Natural killer cell treated with Interleukin-12 subunit alpha and Interleukin-12 subunit beta and Interleukin-15 and Interleukin-18, amount 100 ng/mL, for 72 hours (primary cell): ENCODE measurements at places on chromosomes 13 and 19.

DNA sequence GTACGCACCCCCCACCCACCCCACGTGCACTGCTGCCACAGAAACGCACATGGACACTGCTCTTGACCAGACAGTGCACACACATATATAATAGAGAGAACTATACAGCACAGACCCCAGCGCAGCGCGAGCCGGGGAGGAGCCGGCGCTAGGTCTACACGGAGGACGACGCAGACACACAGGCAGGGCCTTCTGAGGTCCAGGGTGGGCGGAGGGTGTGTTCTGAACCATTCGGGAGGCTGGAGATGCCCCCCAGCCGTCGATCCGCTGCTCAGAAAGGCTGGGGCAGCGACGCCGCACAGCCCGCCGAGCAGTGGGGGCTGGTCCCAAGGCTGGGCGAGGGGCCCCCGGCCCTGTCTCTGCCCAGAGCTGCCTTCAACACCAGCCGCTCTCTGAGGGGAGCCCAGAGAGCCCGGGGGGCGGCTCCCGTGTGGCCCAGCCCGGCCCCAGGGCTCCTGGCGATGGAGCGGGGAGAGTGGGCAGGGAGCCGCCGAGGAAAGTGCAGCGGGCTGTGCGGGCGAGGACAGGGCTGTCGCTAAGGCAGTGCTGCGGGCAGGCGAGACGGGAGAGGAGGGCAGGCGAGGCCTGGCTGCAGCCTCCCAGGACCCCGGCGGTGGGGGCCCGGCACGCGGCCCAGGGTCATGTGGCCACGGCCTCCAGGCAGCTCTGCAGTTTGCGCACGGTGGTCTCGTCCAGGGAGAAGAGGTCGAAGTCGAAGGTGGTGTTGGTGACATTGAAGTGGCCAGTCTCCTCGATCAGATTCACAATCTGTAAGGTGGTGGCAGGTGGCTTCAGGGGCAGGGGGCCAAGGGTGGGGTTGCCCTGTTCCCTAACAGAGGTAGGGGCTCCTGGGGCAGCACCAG lies 67.1 kb downstream of the MLLT1 start:
- H3K27me3 ChIP-seq, result no peaks in the 10 kb centered on the region
- peak; percentile 49 for DNase-seq
- H3K4me3 ChIP-seq, result no peak overlapping the region

GRCh38 chr13:40082639-40083038 lies 427.2 kb downstream of the COG6 start:
- no peaks in the 10 kb centered on the region for H3K36me3 ChIP-seq
- no peak overlapping the region for H3K27ac ChIP-seq
- peaks cover 4% of the 10 kb centered on the region for H3K27me3 ChIP-seq
- no peaks in the 10 kb centered on the region for H3K4me1 ChIP-seq

DNA sequence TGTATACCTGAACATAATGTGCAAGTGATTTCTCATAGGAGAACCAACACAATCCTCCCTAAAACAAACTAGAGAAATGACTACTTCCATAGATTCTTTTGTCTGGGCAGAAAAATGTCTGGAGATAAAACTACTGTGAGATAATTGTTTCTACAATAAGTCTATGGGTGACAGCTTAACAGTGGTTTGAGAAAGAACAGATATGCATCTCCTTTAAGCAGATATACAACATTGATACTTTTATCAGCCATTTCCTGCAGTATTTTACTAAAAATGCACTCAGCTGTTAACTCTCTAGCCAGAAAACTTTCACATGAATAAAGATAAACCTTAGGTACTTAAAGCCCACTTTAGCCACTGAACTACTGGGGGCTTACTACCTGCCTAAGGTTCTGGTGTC lies 1132.4 kb downstream of the EFNB2 start:
- no peak overlapping the region for H3K27ac ChIP-seq
- no peak overlapping the region for H3K4me3 ChIP-seq
- no peaks in the 10 kb centered on the region for H3K4me1 ChIP-seq
- H3K36me3 ChIP-seq, result no peaks in the 10 kb centered on the region
- no peak for DNase-seq

DNA sequence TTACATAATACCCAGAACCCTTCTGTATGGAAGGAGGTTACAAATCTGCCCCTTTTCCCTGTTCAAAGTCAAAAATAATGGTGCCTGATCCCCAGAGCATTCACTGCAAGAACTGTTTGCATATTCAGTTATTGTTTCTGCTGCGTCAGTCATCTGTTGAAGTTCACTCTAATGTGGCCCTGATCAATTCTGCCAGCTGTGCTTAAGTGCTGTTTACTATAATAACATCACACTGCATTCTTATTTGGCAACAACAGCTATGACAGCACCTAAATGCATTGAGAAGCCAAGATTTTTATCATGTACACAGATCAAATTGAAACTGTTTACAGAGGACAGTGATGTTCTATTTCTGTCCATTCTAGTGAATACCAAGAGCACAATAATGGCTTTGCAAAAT lies 115.9 kb downstream of the DACH1 start:
- H3K4me1 ChIP-seq, result no peaks in the 10 kb centered on the region
- no peaks in the 10 kb centered on the region for H3K27me3 ChIP-seq
- H3K36me3 ChIP-seq, result no peaks in the 10 kb centered on the region
- H3K4me3 ChIP-seq, result no peak overlapping the region
- H3K27ac ChIP-seq, result no peak overlapping the region

- H3K27me3 ChIP-seq, result no peaks in the 10 kb centered on the region
- H3K4me3 ChIP-seq, result no peak overlapping the region
- H3K4me1 ChIP-seq, result no peaks in the 10 kb centered on the region
- no peaks in the 10 kb centered on the region for H3K36me3 ChIP-seq
- no peak for DNase-seq
These were observed 1.7 kb upstream of the BCAM start for GRCh38 chr19:44807162-44807561.

DNA sequence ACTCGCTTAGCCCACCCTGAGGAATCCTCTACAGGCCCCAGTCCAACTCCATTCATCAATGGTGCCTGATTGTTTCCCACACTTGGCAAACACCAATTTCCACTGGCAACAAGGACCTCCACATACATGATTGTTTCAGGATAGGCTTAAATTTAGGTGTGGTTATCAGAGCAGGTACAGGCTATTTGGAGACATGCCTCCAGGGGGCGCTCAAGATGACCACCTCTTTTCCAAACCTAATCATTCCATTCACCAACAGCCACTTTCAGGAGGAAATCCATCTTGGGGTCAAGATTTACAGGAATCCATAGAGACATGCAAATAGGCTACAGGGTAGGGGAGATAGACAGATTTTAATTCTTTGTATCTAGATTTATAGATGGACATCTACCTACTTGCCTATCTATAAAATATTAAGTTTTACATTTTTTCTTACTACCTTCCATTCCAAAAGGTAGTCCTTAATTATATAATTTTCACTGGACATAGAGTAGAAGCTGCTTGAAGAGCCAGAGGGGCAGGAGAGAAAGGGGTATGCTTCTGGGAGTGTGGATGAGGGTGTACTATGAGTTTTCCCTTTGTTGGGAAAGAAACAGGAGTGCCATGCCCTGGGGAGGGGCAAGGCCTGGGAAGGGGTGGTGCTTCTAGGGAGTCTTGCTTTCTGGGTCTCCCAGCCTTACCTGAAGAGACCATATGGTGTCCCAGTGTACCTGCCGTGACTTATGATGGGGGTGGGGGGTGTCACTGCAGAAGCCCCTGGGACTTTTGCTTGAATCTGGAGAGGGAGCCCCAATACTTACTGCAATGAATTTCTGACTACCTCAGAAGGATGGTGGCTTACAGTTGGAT lies 14.1 kb upstream of the PCDH8 start:
- H3K4me1 ChIP-seq, result no peaks in the 10 kb centered on the region
- no peaks in the 10 kb centered on the region for H3K36me3 ChIP-seq
- no peak overlapping the region for H3K27ac ChIP-seq
- no peak for DNase-seq

- DNase-seq, result no peak
- peaks cover 9% of the 10 kb centered on the region for H3K27me3 ChIP-seq
- H3K27ac ChIP-seq, result no peak overlapping the region
- no peaks in the 10 kb centered on the region for H3K36me3 ChIP-seq
- no peaks in the 10 kb centered on the region for H3K4me1 ChIP-seq
These were observed 12.3 kb downstream of the ELSPBP1 start for GRCh38 chr19:48006762-48007161.

DNA sequence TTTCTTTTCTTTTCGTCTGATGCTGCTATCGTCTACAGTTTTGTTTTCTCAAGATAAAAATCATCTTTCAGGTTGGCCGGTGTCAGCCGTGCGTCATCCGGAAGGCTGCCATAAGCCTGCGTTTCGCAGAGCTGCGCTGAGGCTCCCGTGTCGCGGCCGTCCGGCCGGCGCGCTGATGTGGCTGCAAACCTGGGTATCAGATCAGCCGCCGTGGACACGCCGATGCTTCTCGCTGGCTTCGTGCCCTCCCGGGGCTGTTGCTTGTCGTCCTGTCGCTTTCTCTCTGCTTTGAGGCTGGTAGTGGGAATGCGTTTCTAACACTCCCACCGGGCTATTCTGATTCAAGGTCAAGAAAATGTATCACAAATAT lies 45.9 kb upstream of the TFDP1 start:
- no peak overlapping the region for H3K4me3 ChIP-seq
- no peaks in the 10 kb centered on the region for H3K27me3 ChIP-seq
- H3K36me3 ChIP-seq, result peaks cover 6% of the 10 kb centered on the region
- peaks cover 3% of the 10 kb centered on the region for H3K4me1 ChIP-seq

- peak within 1 kb of the TSS; percentile 17 for H3K27ac ChIP-seq
- peak within 1 kb of the TSS; percentile 65 for H3K4me3 ChIP-seq
- peaks cover 32% of the 10 kb centered on the region for H3K4me1 ChIP-seq
- no peaks in the 10 kb centered on the region for H3K27me3 ChIP-seq
- no peaks in the 10 kb centered on the region for H3K36me3 ChIP-seq
These were observed at the start of gene OSCAR for GRCh38 chr19:54100561-54100960. TSS of gene OSCAR (minus strand) at chr19:54100803. CDS start at chr19:54100792, 11 bp downstream.

DNA sequence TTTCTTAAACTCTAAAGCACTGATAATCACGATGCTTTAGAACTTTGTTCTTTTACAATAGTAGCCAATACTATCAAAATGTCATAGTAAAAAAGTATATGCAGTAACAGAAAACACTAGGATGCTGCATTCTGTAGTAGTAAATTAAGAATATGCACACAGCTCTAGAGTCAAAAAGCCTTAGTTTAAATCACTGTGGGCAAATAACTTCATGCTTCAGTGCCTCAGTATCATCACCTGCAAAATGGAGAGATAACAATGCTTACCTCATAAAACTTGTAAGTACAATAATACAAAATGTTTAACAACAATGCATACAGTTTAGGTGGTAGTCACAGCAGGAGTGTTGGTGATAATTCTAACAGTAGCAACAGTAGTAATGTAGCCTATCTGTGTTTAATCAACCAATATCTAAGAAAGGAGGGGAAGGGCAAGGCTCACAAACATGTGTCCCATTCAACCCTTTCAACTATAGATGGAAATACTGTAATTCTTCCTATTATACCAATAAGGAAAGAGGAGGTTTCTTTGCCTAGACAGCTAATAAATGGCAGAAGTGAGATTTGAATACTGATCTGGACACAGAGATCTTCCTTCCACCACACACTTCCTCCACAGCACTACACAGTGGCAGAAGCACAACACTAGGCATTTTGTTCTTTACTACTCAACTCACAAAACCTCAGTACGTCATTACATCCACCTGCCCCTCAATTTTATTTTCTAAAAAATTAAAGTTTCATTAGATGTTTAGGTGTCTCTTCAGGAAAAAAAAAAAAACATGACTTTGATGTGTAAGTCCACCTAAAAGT lies 4.6 kb downstream of the RBM26 start:
- no peaks in the 10 kb centered on the region for H3K27me3 ChIP-seq
- H3K4me1 ChIP-seq, result peaks cover 40% of the 10 kb centered on the region
- H3K27ac ChIP-seq, result peak overlapping the region; percentile 23
- DNase-seq, result no peak

DNA sequence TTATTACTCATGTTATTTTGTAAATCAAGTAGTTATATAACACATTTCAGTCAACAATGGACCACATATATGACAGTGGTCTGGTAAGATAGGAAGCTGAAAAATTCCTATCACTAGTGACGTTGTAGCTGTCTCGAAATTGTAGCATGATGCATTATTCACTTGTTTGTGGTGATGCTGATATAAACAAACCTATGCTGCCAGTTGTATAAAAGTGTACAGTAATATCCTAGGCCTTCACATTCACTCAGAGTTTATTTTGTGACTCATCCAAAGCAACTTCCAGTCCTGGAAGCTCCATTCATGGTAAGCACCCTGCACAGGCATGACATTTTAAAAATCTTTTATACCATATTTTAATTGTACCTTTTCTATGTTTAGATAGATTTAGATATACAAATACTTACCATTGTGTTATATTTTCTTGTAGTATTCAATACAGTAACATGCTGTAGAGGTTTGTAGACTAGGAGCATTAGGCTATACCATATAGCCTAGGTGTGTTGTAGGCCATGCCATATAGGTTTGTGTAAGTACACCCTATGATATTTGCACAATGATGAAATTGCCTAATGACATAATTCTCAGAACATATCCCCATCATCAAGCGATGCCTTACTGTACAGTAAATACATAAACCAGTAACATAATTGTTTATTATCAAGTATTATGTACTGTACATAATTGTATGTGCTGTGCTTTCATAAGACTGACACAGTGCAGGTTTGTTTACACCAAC lies 49.3 kb downstream of the IFT88 start:
- no peak overlapping the region for H3K4me3 ChIP-seq
- no peaks in the 10 kb centered on the region for H3K4me1 ChIP-seq
- DNase-seq, result no peak
- H3K36me3 ChIP-seq, result no peaks in the 10 kb centered on the region
- no peak overlapping the region for H3K27ac ChIP-seq

DNA sequence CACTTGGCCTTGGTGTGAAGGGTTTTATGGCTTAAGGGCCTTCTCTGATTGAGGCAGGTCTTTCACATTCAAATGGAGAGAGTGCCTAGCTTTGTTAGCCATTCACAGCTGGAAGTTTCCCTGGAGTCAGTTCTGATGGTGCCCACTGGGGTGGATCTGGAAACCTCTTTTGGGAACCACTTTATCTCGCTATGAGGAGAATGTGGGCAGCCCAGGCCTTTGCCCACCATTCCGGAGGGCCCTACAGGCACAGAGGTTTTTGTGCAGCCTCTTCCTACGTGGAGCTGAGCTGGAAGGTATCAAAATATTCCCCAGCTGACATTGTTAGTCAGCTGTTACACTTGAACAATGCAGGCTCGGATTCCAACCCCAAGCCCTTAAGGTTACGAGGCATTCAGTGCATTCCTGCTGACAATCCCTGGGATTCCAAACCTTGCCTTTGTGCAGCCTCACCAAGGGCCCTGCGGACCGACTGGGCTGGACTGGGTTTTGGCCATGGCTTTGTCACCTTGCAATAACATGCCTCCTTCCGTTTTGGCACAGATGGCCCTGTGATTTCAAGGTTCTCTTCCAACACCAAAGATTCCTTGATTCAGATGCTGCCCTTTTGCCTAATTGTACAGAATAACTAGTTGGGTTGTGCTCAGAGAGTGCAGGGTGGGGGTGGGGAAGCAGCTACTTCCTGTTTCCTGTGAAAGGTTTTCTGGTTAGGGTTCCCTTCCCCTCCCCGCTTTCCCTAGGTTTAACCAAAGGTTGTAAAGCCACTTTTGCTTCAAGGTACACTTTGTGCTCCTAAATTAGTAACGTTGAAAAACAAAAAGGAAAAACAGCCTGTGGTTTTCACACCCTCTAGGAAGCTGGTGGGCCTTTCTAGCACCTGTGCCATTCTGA lies 27.0 kb downstream of the SAE1 start:
- H3K4me1 ChIP-seq, result peaks cover 31% of the 10 kb centered on the region
- peak overlapping the region; percentile 68 for H3K27ac ChIP-seq
- H3K27me3 ChIP-seq, result no peaks in the 10 kb centered on the region
- peaks cover 25% of the 10 kb centered on the region for H3K36me3 ChIP-seq
